Gastrocnemius medialis (tissue), 4 donors: ENCODE measurements at places on chromosomes 7 and 10.

- no peak for DNase-seq
Measured at GRCh38 chr7:10034843-10035556, 938.7 kb upstream of the PHF14 start.

DNA sequence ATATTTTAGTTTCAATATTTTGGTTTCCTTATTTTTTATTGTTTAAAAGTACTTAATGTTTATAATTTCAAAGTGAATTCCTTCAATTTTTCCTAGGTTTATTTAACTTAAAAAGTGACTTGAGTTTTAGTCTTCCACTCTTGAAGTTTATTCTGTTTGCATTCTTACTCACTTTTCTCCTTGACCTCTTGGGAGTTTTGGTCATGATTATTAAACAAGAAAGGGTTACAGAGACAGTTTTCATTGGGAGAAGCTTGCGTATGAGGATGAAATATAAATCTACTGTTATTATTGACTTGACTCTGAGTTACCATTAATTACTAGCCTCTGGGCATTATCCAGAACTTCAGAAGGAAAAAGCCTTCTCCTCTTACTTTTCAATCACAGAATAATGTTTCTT, 216.0 kb downstream of the BMPER start:
- no peak for DNase-seq

- DNase-seq: no peak
Measured at GRCh38 chr10:3783316-3783681, 1.7 kb downstream of the KLF6 start.

- no peak for DNase-seq
Measured at GRCh38 chr10:78760463-78761310, 308.1 kb upstream of the ZMIZ1 start.
